ENCODE measurements at places on chromosomes 7 and 10.

GRCh38 chr7:25272265-25272664, 44.0 kb upstream of the NPVF start:
- DNase-seq, result no peak

- no peak for DNase-seq
Observed at GRCh38 chr7:90163534-90163933, 9.3 kb downstream of the STEAP1 start.

DNA sequence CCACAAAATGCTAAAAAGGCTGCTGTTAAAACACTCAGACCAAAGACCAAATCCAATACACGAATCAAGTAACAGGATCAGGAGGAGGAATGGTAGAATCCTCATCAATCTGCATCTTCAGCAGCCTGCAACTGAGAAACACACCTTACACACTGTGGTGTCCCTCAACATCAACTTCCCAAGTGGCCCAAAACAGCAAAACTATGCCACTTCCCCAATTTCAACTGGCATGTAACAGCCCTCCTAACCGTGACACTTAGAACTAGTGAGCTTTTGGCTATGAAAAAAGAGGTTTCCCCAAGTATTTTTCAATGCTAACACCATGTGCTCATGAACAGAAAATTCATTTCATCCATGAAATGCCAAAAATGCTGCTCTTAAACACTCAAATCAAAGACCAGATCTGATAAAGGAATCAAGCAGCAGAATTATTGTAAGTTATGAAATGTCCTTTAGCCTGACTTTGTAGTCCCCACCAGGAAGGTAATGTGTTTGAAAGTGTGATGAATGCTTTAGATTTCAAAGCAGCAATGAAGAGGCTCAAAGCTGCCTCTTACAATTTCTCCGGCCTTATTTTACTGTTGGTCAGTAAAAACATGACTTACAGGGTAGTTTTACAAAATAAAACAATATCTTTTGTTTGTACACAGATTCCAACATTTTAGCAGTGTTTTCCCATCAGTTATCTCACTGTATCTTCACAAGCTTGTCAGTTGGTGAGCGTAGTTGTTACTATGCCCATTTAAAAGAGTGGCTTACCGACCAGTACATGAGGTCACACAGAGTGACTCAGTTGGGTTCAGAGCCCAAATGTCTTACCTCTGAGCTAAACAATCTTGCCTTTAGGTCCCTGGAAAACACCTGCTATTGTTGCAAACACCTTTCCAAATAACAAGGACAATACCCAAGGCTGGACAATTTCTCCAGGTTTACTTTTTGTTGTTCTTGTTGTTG, 65.7 kb upstream of the ASAH2 start:
- DNase-seq, result no peak

DNA sequence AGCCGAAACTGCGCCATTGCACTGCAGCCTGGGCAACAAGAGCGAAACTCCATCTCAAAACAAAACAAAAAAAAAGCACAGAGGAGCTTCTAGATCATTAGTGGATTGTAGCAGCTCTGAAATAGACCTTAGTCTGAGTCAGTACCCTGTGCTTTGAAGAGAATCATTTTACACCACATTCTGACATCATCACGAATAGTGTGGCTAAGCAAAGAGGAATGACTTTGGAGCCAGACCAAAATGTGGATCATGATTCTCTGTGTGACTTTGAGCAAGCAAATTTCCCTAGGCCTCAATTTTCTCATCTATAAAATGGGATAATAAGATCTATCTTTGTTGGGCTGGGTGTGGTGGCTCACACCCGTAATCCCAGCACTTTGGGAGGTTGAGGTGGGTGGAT, 618.9 kb downstream of the CALN1 start:
- no peak for DNase-seq

DNA sequence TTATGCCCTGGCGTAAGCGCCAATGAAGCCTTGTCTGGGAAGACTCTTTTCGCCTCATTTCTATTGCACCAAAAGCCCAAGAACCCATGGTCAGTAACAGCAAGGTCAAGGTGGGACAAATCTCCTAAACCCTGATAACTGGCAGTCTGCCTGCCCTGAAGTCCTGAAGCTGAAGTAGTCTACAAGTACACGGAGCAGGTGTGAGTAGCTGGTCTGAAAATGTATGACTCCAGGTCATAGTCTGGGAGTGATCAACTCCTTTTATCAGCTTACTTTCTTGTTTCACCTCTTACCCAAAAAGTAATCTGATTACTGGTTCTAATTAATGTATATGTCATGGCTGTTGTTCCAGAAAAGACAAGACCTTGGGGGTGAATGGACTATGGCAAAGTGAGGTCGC, 107.3 kb upstream of the EFCAB10 start:
- DNase-seq, result no peak

DNA sequence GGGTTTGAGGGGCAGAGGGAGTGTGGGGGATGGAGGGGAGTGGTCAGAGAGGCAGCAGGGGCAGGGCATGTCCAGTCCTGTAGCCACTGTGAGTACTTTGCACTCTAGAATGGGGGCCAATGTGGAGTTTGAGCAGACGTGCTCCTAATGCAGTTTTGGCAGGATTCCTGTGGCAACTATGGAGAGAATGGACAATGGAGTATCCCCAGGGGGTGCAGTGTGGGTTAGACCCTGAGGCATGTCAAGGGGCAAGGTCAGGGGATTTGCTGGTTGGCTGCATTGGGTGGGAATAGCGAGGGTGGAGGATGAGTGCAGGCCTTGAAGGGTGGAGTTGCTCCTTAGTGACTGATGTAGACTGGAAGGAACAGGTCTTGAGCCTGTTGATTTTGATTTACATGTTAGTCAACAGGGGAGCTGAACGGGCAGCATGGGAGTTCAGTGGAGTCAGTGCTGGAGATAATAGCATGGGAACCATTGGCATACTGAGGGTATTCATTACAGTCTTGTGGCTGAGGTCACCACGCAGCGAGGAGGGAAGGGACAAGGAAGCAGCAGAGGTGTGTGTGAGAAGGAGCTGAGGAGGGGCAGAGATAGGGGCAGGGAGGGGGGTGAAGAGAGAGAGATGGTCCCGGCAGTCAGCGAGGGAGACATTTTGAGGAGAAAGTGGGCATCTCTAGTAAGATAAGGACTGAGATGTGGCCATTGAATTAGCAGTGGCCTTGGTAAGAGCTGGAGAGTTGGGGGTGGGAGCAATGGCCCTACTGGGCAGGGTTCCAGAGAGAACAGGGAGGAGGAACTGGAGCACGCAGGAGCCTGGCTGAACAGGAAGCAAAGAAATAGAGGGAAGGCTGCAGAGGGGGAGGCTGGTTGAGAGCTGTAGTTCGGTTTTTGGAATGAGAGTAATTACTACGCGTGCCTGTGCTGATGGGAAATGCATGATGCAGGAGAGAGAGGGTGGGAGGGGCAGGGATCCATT, 112.7 kb downstream of the CCNY start:
- DNase-seq, result no peak

DNA sequence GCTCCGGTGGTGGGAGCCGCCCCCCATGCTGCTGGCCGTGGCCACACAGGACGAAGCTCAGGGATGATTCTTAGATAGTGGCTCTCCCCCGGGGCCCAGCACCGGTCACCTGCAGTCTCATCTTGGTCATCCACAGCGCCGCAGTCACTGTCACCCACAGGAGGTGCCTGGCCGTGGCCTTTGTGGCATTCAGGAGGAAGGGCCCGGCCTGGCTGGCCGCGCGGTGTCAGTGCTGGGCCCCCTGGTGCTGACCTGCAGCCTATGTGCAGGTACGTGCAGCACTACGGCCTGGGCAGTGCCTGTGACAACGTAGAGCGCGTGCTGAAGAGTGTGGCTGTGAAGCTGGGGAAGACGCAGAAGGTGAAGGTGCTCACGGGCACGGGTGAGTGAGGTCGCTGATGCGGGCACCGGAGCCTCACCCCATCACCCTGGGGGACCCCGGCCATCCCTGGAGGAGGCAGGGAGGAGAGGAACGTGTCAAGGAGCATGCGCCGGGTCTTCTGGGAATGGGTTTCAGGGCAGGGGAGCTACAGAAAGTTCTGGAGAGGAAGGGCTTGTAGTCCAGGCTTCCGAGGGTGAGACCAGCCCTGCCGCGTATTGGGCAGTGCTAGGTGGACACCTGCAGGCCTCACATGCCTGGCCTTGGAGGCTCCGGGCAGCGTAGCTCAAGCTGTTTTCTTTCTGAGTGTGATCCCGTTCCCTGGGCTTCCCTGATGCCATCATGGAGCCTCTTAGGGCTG, 5.0 kb downstream of the SPRN start:
- DNase-seq, result no peak

DNA sequence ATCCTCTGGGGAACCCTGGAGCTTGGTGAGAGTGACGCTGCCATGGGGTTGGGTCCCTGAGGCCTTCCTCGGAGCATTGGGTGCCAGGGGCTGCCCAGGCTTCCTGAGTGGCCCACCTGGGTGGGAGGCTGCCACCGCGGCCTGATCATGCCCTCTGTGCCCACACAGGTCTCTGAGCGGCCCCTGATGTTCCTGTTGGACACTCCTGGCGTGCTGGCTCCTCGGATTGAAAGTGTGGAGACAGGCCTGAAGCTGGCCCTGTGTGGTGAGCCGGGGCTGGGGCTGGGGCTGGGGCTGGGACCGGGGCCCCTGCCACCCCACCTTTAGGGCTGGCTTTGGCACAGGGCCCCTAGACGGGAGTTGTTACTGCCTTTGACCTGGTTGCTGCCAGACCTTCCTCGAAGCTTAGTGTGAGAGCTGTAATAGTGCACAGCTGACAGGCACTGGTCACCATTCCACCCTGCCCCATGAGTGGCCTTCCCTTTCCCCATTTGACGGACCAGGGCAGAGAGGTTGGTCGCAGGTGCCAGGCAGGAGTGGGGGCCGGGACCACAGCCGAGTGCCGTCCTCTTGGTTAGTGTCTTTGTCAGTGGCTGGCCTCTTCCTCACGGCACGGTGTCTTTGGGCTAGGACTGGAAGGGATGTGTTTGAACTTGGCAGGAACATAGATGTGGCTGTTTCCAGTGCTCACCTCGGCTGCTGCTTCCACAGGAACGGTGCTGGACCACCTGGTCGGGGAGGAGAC, 8.2 kb downstream of the MTG1 start:
- DNase-seq, result no peak

DNA sequence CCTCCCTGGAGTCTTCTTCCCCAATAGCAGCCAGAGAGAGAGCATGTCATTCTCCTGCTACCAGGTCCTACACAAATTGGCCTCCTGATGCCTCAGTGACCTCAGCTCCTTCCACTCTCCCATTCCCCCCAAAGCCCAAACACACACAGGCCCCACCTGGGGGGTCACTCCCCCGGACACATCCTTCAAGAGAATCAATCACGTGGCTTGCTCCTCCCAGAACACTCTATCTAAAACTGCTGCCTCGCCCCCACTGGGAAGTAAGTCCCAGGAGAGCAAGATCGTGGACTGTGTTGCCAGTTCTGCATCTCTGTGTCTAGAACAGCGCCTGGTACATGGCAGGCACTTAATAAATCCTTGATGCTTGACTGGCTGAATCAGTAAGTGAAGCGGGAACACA, 2.5 kb upstream of the HSPA12A start:
- DNase-seq, result no peak

- DNase-seq, result no peak
Observed at GRCh38 chr10:32489901-32490300, 44.0 kb downstream of the CCDC7 start.

DNA sequence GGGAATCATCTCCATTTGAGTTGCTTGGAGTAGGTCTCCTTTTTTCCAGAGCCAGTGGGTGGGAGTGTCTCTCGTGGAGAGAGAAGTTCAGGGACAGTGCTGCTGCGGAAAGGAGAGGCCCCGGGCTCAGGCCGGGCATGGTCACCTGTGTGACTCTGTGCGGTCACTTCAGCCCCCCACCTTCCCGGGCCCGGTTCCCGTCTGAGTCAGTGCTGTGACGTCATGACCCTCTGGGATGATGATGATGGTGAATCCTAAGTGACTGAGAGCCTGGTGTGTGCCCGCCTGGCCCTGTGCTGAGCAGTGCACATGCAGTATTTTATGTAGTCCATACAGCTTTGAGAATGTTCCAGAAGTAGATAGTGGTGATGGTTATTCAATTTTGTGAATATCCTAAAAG, 32.6 kb upstream of the AP5Z1 start:
- DNase-seq, result no peak

DNA sequence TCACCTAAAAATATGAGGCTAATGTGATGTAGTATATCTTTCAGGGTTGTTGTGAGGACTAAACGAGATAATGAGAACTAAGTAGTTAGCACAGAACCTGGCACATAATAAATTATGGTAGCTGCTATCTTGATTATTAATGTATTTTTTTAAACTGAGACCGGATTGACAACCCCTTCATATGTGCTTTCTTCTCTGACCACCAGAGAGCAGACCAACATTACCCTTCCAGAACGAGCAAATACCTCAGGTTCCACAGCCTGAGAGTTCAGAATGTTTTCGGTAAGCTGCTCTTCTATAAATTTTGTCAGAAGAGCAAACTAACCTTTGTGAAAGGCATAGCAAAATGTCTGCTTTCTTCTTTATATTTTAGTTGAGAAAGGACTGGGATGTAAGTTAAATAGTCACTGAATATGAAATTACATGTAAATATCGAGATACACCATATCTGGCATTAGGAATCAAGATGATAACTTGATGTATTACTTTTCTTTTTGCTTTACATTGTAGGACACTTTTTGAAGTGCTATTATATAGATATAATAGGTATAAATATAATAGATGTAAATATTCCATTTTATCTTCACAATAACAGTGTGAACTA, 13.6 kb upstream of the BPGM start:
- no peak for DNase-seq

GRCh38 chr10:29102636-29103035, 186.2 kb upstream of the LYZL1 start:
- DNase-seq, result no peak

DNA sequence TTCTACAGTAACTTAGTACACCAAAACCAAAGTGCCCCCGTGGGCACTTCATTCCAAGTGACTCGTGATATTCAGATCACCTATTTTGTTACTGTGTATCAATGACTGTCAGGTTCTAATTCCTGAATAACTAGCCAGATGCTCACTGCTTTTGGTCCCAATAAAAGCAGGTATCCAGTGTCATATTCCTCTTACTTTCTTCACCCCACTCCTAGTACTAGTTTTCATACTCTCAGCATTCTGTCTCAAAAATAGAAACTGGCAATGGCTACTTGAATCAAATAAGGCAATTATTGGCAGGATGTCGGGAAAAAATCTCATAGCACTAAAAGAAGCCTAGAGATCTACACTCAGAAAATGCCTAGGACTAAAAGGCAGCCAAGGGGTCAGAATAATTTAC, 84.6 kb downstream of the ZNF467 start:
- DNase-seq, result no peak

DNA sequence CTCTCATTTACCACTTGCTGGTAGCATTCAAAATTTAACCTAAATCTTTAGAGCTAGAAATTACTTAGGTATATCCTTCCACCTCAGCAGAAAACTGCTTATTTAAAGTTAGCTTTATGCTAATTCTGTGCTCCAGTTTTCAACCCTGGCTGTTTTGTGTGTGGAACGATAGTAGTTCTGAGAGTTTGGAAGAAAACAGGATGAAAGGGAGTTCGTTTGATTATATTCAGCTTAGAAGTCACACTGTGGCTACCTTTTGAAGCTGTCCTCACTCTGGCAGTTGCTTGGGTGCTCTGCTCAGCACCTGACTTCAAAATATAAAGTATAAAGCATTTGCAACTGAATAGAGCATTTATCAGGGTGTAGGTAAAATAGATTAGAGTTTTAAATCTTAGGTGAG, 2.6 kb upstream of the ASCC1 start:
- no peak for DNase-seq

Measured in T-helper 17 cell (primary cell).